Activated naive CD4-positive, alpha-beta T cell treated with anti-CD3 and anti-CD28 coated beads, Interleukin-2, amount 50 U/mL, for 72 hours (primary cell): ENCODE measurements at places on chromosomes 12 and 14.

- no peak for DNase-seq
Measured at GRCh38 chr14:104650057-104650980, 39.1 kb upstream of the INF2 start.

DNA sequence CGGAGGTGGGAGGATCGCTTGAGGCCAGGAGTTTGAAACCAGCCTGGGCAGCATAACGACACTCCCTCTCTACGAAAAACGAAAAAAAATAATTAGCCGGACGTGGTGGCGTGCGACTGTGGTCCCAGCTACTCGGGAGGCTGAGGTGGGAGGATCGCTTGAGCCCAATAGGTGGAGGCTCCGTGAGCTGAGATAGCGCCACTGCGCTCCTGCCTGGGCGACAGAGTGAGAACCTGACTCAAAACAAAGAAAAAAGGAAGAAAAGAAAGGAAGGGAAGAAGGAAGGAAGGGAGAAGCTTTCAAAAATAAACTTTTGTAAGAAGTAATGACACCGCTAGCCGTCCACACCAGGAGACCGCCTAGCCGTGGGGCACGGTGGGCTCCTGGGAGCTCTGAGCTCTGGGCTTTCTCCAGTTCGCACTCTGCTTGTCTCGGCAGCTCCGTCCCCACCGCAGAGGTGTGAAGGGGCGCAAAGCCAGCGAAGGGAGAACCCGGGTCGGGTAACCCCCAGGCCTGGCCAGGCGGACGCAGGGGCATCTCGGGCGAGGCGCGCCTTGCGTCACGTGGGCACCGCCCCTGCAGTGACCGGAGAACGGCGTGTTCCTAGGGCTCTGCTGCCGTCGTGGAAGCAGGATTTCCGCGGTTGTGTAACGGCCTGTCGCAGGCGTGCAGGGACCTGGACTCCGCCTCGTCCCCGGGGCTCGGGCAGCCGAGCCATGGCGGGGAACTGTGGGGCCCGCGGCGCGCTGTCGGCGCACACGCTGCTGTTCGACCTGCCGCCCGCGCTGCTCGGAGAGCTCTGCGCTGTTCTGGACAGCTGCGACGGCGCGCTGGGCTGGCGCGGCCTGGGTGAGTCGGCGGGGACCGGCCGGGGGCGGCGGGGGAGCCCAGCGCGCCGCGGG lies at the start of gene IRAK3:
Gene IRAK3, plus strand, starts transcription at position 631 of the 902 bp plus-strand sequence. Its CDS starts 86 bp downstream, at position 717.
- DNase-seq = no peak

- no peak for DNase-seq
Measured at GRCh38 chr14:57687416-57687815, 178.5 kb downstream of the SLC35F4 start.

- no peak for DNase-seq
Measured at GRCh38 chr14:99995700-99996356, 69.4 kb upstream of the EVL start.

DNA sequence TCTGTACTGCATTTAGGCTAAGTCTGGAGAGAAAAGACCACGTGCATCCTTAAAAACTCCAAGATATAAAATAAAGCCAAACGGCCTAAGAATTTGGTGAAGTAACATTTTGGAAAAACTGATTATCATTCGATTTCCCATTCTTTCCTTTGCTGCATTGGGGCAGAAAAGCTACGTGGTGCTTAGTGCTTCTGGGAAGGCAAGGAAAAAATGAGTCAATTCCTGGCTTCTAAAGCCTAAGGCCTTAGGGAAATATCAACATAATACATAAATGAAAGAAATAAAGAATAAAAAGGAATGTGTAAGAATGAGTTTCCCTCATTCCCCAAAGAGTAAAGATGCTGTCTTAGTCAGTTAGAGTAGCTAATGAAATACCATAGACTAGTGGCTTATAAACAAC lies 520.5 kb downstream of the GLT1D1 start:
- DNase-seq = no peak

DNA sequence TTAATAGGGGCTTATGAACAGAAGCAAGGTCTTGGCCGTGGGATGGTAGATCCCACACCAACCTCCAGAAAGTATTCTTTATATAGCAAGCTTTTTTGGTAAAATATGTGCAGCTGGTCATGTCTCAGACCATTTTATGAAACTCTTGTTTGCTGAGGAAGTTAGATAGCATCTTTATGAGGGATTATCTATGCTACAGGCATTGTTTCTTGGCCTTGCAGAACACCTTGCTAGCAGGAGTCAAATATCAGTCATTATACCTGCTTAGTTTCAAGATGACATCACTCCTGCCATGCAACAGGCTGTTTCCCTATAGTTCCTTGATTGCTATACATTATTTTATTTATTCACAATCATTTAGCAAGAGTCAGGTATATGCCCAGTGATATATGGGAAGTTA lies 84.8 kb upstream of the LRFN5 start:
- no peak for DNase-seq

DNA sequence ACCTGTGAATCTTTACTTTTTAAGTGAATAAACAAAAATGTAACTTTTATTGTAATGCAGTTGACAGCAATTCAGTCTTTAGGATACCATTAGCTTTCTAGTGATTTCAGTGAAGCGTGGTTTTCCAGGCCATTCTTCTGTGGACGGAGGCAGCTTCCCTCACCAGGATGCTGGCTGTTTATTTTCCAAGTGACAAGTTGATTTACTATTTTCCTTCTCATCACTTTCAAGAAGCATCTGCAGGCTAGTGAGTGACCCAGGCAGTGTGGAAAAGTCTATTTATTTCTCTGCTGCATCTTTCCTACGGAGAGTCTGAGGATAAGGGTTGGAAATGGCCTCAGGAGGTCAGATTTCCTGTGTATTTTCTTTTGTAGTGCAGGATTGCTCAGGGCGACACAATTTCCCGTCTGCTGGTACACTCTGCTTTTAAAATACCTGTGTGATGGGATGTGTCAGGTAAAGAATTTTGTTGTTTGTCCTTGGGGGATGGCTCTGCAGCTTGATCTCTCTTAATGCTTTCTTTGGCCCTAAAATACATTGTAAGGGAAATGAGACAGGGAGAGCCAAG lies 467.8 kb downstream of the NRXN3 start:
- no peak for DNase-seq

DNA sequence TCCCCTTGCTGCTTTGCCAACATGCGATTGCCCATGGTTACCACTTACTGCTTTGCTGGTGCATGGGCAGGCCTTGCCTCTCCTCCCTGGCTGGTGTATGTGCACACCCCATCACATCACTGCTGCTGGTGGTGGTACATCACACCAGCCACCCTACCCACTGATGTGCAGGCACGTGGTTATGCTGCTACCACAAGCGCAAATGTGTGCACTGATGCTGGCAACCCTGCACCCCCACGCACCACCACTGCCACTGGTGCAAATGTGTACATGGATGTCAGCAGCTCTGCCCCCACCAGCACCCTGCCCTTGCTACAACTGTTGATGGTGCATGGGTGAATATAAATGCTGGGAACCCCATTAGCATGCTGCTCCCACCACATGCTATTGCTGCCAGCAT lies 261.7 kb downstream of the AEBP2 start:
- DNase-seq = no peak
